Ascending aorta (tissue), 2 donors: ENCODE measurements at places on chromosomes 5 and 9.

DNA sequence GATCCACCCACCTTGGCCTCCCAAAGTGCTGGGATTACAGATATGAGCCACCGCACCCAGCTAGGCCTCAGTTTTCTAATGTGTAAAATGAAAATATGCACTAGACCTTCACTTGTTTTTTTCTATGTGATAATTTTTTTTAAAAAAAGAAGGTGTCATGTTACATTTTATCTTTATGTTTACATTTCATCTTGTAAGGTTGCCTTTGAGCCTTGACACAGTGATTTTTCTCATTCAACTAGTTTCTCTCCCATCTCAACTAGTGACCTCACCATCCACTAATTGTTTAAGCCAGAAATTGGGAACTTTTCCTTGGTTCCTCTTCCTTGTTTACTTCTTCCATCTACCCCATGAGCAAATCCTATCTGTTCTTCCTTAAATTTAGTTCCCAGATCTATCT lies 21.5 kb downstream of the TMC1 start:
- no peak for DNase-seq

DNA sequence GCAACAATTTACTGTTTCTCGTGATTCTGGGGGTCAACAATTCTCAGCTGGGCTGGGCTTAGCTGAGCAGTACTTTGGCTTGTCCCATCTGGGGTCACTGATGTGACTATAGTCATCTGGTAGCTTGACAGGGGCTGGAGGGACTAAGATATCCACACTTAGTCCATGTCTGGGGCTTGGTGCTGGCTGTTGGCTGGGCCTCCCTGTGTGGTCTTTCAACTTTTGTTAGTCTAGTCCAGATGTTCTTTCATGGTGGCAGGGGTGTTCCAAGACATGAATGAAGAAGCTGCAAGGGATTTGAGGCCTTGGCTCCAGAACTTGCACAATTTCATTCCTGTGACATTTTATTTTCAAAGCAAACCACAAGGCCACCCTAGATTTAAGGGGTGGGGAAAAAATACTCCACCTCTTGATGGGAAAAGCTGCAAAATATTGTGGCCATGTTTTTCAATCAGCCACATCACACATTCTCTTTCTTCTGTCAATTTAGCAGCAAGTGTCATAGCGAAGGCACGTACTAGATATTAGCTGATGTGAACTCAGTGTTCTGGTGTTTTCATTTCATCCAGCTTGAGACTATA lies 59.2 kb downstream of the TSSK1B start:
- no peak for DNase-seq

DNA sequence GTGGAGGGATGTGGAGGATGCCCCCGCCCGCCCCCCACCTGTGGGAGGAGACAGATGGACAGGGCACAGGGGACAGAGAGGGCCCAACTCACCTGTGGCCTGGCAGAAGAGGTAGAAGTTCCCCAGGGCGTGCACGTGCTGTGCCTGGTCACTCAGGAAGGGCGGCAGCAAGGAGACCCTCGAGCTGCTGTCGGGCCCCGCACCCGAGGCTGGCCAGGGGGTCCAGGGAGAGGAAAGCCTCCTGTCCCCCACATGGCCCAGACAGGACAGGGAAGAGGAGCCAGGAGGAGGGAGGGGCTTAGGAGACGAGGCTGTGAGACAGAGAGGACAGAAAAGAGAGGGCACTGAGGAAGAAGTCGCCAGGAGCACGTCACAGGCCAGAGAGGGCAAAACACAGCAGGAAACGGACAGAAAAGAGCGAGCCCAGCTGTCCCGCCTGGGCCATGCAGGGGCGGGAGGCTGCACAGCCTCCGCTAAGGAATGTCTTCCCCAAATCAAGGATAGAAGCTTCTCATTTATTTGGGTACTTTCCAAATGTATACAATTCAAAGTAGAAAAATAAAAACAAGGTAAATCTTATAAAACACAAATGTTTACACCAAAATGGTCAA lies 58.5 kb downstream of the SECISBP2 start:
- no peak for DNase-seq

DNA sequence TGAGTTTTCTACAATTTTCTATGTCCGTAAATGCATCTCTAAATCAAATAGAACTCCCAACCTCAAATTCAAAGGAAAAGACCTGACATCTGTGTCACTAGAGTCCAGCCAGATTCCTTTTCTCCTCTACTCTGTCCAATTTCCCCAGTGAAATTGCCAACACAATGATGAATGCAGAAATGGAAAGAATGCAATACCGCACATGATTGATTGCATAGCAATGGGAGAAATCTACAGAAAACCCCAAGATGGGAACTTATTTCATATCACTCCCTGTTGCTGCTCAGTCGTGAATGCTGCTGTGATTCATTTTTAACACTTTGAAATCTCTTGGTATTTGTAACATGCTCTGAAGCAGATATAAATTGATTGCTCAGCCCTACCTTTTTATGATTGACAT lies 355.1 kb upstream of the TUSC1 start:
- DNase-seq, result no peak

GRCh38 chr5:174614500-174615135 lies 109.8 kb upstream of the MSX2 start:
- DNase-seq, result peak; percentile 18

DNA sequence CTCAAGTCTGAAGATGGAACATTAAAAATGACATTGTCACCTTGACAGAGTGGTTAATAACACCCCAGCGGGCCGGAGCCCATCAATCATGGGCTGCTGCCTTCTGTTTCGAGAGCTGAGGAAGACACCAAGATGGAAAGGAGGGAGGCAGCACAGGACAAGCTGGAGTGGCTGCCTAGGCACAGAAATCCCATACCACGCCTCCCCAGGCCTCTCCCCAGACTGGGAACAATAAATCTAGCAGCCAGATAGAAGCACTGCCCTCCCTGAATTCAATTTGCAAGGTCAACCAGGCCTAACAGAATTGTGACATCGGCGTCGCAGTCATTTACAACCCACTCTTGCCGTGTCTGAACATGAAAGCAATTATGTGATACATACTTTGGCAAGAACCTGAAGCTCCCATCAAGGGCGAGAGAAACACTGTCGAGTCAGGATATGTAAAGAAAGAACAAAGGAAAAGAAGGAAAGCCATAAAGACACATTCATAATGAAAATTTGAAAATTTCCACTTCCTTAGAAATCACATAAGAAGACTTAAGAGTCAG lies 35.4 kb upstream of the ZNF354A start:
- no peak for DNase-seq

GRCh38 chr5:178580271-178580955 lies 9.8 kb downstream of the COL23A1 start:
- no peak for DNase-seq

GRCh38 chr9:123349691-123350480 lies 6.1 kb upstream of the CRB2 start:
- DNase-seq, result no peak

DNA sequence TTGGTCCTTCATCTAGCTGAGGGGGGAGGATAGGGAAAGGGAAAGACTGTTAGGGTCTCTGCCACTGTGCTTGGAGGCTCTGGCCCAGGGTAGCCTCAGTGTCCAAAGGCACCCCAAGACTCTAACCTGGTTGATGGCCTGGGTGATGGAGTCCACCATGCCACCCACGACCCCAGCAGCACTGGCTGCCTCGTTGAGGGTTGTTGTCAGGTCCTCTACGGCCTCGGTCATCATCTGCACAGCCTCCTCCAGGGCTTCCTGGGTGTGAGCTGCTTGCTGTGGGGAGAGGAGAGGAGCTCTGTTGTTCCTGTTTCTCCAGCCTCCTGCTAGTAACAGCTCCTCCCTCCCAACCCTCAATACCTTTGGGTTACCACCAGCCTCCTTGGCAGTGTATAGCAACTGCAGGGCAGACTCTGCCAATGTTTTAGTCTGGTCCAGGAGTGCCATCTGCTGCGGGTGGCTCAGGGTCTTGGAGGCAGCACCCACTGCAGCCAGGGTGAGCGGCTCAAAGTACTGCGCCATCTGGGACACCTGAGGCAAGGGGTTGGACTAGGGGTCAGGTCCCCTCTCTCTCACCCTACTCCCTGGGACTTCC lies 16.2 kb upstream of the TPM2 start:
- no peak for DNase-seq

DNA sequence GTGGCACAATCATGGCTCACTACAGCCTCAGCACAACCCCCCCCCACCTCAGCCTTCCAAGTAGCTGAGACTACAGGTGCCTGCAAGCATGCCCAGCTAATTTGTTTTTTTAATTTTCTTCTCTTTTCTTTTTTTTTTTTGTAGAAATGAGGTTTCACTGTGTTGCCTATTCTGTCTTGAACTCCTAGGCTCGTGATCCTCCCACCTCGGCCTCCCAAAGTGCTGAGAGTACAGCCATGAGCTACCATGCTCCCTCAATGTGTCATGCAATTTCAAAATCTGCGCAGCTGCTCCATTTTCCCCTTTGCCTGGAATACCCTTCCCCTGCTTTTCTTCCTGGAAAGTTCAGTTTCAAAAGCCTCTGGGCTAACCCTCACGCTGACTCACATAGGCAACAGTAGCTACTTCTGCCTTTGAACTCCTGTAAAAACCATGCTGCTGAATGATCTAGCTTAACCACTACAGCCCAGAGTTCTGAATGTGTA lies 71.0 kb upstream of the IL7R start:
- no peak for DNase-seq

DNA sequence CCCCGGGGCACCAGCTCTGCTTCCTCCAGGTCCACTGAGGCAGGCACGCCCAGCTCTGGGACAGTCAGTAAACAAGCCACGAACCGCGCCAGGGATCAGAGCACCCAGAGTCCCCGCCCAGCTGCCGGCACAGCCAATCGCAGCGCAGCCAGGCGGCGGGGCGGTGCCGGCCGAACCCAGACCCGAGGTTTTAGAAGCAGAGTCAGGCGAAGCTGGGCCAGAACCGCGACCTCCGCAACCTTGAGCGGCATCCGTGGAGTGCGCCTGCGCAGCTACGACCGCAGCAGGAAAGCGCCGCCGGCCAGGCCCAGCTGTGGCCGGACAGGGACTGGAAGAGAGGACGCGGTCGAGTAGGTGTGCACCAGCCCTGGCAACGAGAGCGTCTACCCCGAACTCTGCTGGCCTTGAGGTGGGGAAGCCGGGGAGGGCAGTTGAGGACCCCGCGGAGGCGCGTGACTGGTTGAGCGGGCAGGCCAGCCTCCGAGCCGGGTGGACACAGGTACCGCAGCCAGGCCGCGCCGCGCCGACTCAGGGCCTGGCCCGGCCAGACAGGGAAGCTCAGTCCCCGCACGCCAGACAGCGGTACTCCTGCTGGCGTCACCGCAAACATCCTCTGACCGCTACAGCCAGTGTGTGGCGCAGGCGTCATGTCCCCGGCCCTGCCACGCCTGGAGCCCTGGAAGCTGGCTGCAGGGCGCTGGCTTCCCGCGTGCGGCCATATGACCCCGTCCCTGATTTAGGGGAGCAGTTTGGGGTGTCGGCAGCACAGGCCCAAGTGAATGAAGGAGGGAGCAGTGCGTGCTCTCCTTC lies at the start of gene CTSL:
Gene CTSL, plus strand, starts transcription at position 220 of the 810 bp plus-strand sequence. CDS start 1,485 bp downstream, outside the sequence.
- peak; percentile 96 for DNase-seq

DNA sequence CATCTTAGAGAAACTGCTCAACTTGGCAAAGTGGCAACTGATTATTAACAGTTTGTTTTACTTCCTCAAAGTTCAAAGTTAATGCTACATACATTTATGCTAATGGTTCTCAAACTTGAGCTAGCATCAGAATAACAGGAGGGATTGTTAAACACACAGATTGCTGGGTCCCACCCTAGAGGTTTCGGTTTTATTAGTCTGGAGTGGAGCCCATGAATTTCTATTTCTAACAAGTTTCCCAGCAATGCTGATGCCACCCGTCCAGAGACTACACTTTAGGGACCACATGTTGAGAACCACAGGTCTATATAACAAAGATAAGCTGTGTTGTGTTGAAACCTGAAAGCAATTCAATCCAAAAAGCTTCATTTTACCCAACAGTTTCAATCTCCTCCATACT lies 95.3 kb downstream of the FBXW11 start:
- no peak for DNase-seq

DNA sequence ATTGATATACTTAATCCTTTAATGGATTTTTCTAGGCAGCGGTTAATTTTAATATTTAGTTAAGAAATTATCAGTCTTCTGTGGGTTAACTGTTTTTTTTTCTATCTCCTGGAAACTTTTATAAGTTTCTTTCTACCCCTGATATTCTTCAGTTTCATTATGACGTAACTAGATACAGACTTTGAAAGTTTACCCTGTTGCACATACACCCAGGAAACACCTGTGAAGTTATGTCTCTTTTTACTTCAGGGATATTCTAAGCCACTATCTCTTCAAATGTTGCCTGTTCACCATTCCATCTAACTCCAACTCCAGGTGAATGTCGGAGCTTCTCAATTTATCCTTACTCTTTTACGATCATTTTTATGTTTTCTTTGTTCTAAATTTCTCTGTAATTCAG lies 329.0 kb downstream of the ICE1 start:
- DNase-seq, result no peak

GRCh38 chr5:167261309-167262100 lies 1029.9 kb upstream of the WWC1 start:
- no peak for DNase-seq

- no peak for DNase-seq
These were observed 1.8 kb downstream of the PLGRKT start for GRCh38 chr9:5435912-5436311.

DNA sequence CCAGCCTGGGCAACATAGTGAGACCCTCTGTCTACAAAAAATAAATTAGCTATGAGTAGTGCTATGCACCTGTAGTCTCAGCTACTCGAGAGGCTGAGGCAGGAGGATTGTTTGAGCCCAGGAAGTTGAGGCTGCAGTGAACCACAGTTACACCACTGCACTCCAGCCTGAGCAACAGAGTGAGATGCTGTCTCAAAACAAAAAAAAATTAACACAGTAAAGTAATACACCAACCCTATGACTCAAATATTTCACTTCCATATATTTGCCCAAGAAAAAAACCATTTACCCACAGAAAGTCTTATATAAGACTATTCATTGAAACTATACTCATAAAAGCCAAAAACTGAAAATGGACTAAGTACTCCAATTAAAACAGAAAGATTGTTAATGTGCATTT lies 16.2 kb downstream of the SMIM23 start:
- no peak for DNase-seq

DNA sequence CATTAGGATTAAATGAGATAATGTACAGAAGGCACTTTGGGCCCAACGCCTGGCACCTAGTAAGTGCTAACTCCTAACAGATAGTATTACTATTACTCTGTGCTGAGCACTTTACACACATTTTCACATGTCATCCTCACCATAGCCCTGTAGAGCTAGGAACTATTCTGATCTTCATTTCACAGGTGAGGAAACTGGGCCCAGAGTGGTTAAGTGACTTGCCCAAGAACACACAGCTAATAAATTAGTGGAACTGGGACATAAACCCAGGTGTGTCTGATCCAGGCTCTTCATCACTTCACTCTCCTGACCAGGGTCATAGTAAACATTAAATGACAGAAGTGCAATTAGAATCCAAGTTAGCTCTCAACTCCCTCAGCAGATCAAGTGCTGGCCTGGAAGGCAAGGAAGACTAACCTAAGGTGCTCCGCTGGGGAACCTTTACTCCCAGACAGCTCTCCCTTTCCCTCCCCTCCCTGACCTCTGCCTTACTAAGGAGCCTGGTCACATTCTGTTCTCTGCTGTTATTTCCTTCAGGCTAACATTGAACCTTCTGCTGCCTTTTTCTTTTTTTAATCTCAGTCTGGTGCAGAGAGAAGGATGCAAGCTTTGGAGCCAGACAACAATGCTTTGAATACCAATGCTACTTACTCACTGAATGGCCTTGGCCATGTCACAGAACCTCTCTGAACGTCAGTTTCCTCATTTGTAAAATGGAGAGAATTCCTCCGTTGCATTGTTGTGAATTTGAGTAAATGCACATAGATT lies 4.1 kb upstream of the ADRA1B start:
- DNase-seq, result peak; percentile 82
